ENCODE measurements at places on chromosomes 13 and 19. TPM values are rescaled to one million over a fixed set of nuclear protein-coding genes. Genes with fewer than 3 reads are reported as not detected.

EGLN2 gene
- 128 TPM for total RNA-seq

LHB gene
- not detected for total RNA-seq

DLEU7 gene
- not detected for total RNA-seq

CRX gene
- not detected for total RNA-seq

GRAMD1A gene
- total RNA-seq = 78.3 TPM

ENOX1 gene
- 0.12 TPM for total RNA-seq

BABAM1 gene
- total RNA-seq = 107 TPM

TMEM255B gene
- total RNA-seq = 2.3 TPM

SOHLH2 gene
- not detected for total RNA-seq

SHISA7 gene
- total RNA-seq = not detected

ZNF729 gene
- total RNA-seq = not detected

COMP gene
- not detected for total RNA-seq

MYCBP2 gene
- 113 TPM for total RNA-seq

CILP2 gene
- total RNA-seq = 0.20 TPM

JAK3 gene
- total RNA-seq = 336 TPM
